ENCODE measurements at places on chromosomes 6 and 20.

DNA sequence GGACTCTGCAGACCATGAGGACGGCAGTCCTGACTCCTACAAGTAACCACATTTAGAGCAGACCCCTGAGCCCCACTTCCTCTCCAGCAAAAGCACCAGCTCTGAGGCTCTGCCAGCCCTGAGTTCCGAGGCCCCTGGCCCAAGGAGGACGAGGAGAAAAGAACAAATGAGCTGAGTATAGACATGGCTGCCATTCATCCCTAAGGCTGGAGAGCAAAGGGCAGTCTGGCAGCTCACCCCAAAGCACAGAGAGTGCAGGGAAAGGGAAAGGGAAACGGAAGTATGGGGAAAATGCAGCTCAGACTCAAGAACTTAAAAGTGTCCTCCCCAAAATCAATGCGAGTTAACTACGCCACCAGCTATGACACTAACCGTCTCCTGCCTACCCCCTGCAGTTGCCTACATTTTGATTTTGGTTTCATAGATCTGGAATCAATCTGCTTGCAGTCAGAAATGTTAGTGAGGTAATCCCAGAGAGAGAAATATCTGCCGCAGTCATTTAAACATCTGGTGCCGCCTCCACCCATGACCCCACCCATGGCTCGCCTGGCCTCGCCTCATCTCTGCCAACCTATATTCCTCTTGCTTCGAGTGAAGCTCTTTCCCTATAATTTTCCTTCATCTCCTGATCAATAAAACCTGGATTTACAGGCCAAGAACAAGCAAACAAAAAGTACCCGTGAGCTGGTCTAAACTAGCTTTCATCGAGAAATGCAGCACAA lies 49.6 kb upstream of the AFDN start:
- no peak for DNase-seq

GRCh38 chr20:52731093-52731492 lies 241.1 kb upstream of the TSHZ2 start:
- DNase-seq = no peak

GRCh38 chr20:11917663-11918062 lies at the start of gene BTBD3:
Gene BTBD3, plus strand, starts transcription at chr20:11917893. Its CDS starts 383 bp downstream, at chr20:11918276.
- DNase-seq = peak; percentile 94

DNA sequence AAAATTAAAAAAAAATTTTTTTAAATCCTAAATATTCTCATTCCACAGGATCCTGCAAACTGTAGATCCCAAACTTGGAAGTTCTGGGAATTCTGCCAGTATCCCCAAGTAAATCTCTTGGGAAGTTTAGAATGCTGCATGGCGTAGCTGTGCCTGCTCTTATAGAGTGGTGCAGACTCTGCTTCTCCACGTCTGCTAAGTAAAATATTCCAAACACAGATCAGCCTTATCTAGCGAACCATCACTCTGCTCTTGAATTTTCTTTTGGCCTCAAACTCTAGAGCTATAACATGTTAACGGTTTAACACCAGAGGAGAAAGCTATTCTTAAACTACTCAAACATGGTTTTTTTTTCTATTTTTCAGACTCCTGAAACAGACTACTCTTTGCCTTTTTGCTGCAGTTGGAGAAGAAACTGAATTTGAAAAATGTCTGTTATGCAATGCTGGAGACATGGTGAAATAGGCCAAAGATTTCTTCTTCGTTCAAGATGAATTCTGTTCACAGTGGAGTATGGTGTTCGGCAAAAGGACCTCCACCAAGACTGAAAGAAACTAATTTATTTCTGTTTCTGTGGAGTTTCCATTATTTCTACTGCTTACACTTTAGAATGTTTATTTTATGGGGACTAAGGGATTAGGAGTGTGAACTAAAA lies 138.5 kb upstream of the AKAP12 start:
- no peak for DNase-seq

DNA sequence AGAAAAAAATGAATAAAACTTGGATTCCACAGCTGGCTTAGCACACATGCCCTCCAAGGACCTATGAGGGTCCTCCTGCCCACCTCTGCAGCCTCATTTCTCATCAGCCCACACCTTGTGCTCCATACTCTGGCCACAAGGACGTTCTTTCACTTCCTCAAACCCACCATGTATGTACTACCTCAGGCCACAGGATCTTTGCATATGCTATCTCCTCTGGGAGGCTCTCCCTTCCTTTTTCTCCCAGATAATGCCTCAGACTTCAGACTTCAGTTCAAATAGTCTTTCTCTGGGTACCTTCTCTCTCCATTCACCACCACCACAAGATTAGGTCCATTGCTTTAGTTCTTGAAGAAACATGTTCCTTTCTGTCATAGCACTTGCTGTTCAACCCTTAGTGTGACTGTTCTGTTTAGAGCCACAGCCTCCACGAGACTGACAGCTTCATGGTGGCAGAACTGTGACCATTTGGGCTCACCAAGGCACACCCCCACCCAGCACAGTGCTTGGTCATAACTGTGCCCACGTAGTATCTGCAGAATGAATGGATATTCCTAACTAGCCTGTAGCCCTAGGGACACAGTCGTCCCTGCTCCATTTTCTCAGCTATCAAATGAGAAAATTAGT lies 146.7 kb upstream of the LRFN2 start:
- no peak for DNase-seq

DNA sequence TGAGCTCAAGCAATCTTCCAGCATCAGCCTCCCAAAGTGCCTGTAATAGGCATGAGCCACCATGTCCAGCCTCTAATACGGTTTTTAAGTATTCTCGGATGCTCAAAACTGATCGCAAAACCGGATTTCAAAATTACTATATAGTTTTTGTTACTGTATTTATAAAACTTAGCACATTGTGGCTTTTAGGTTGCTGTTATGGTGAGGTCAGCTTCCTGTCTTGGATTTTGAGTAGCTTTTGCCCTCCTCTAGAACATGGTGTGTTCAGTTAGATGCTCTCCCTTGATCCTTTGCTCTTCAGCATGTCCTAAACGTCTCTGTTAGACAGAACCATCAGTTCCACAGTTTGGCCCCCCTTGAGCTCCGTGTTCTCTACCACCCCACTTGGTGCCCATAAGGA lies 96.2 kb downstream of the RPP40 start:
- no peak for DNase-seq

DNA sequence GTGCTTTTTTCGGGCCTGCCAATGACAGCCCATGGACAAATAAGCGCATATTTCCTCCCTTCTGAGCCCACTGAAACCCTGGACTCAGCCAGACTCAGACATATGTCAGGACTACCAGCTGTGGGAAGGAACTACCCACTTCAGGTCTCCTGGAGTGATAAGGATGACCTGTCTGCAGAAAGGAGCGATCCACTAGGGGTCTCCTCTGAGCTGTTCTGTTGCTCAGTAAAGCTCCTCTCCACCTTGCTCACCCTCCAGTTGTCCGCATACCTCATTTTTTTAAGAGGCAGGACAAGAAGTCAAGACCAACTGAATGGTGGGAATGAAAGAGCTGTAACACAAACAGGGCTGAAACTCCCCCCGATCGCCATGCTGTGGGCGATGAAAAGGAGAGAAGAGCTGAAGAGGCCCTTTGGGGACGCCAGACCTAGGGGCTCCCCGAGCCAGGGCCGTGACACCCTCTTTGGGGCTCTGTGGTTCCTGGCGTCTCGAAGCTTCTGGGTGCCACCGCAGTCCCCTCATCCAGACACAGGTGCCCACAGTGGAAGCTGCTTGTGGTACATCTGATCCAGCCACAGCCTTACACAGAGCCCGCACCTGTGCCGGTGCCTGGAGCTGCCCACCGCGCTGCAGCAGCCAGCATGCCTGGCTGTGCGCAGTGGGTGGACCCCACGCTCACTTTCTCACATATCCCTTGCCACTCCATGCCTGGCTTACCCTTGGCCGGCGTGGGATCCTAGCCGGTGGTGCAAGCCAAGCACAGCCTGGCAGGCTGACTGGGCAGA lies 68.8 kb downstream of the EYS start:
- DNase-seq = no peak

GRCh38 chr6:15299430-15300131 lies 53.7 kb downstream of the JARID2 start:
- DNase-seq = no peak

- DNase-seq = no peak
Measured at GRCh38 chr6:34650823-34651222, 45.7 kb downstream of the ILRUN start.

DNA sequence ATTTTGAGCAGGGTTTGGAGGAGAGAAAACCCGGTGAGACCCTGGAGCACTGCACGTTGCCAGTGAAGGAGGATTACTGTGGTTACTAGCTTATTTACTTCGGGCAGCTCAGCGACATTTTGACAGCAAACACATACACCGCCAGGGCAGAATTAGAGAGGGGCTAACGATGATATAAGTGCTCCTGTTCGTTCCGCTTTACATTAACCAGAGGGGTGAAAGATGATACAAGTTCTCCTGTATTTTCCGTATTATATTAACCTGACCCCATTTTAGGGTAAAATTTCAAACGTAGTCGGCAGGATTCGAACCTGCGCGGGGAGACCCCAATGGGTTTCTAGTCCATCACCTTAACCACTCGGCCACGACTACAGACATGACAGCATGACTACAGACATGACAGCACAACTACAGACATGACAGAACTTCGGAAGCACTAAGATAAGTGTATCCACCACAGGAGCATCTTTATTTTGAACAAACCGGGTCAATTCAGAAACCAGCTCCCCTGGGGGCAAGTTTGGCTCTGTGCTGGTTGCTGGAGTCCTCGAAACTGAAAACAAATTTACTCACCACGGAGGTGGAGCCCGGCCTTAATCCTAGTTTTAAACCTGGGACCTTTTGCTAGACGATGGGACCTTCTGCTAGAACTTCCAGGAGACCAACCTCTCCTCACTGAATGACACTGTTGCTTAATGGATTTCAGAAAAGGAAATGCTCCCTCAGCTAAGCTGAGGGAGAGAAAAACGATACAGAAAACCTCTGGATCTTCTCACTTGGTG lies 80.4 kb upstream of the ZNF184 start:
- DNase-seq = peak; percentile 19

DNA sequence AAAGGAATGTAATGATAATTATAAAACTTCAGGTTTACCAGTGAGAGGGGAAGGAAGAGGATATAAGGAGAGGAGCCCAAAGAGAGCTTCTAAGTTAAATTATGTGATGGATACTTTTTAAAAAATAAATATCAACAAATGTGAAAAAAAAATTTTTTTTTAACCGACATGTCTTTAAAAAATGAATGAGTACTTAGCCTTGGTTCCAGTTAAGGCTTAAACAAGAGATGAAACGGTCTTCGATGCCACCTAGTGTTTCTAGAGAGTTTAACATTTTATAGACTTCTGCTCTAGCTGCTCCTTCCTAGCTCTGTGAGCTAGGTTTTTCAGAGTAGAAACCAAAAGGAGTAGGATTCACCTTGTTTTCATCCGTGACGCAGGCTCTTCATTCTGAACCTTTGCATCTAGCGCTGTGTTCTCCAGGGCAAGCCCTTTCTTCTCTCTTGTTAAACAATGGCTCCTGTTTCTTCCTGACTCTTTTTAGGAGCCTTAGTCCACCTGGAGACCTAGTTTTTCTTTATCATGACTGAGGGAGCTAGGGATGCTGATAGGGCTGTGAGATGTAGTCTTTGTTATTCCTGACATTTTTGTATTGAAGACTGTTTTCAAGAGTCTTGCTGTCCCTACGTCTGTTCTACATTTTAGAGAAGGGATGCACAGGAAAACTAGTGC lies 42.4 kb upstream of the GNRH2 start:
- peak; percentile 30 for DNase-seq

DNA sequence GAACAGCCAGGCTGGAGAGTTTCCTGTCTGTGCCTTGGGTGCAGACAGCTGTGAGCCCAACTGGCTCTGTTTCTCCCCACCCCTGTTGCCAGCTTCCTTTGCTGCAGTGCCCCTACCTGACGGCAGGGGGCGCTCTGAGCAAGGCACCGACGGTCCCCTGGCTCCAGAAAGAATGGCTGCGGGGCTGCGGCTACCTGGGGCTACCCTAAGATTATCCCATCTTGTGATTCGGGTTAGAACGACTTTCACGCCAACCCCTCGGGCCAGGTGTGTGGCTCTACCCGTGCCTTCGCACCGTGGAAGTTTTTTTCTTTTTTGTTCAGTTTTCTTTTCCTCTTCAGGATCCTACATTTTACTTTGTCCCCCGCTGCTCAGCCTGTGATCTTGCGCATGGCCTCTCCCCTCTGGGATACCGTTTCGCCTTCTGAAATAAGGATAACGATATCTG lies 33.4 kb upstream of the AAR2 start:
- peak; percentile 66 for DNase-seq

GRCh38 chr6:110221738-110222137 lies 41.5 kb downstream of the CDC40 start:
- DNase-seq = no peak

GRCh38 chr6:28212510-28213212 lies 12.4 kb upstream of the ZSCAN9 start:
- DNase-seq = peak; percentile 75

DNA sequence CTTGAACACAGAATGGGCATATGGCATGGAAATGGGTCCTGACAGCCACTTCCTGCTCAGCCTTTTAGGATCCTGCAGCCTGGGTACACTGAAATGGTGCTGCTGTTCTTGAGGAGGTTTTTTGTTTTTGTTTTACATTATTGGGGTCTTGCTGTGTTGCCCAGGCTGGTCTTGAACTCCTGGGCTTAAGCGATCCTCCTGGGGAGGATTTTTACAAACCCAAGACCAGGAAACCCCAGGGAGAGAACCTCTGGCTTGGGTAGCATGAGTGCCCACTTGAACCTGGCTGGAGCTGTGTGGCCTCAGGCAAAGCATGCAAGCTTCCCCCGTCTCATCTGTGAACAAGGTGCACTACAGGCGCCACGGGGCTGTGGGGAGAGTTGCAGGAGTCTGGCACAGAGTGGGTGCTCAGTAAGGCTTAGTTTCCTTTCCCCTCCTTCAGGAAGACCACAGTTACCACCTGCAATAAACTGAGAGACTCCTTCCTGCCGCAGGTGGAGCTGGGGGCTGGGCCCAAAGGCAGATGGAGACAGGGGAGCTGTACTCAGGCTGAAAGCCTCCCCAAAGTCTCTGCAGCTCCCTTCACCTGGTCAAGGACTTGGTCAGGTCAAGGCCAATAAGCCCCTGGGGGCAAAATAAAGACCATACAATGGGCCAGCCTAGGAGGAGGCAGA lies 1.8 kb downstream of the SLA2 start:
- no peak for DNase-seq

DNA sequence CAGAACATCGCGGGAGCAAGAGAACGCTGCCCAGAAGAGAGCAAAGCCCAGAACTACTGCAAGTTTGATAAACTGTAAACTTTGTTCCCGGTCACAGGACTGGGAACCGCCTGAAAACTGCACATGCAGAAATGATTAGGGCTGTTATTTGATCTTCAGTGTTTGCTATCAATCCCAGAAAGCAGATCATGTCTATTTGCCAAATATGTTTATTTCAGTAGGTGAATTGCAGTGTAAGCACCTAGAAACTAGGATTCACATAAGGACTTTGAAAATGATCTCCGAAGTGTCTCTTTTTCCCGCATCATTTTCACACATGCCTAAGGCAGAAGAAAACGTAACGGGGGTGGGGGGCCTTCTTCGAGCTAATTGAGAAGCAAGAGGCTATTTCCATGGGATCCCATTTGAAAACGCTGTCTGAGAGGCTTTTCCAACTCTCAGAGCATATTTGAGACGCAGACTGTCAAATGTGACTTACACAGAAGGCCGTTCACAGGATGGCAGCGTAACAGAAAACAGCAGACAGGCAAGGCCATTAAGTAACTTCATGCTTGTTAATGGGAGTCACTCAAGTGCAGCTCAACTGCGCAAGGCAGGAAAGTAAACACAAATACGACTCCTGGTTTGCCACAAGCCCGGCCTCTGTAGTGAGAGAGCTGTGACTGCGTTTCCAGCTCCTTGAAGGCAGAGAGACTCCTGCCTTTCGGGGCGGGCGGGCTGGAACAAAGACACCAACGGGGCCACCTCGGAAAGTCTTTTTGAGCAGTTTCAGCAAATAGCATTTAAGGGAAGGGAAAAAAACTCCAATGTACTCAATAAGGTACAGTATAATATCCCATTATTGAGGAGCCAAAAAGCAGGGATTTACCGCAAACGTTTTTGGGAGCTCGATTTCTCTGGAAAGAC lies 144.7 kb upstream of the ZNF217 start:
- DNase-seq = no peak
